ENCODE measurements at places on chromosomes 7 and 10.

- DNase-seq, result no peak
Observed at GRCh38 chr7:87473986-87474385, 1.5 kb downstream of the ABCB4 start.

- no peak for DNase-seq
Observed at GRCh38 chr7:16740996-16741395, 12.6 kb upstream of the TSPAN13 start.

DNA sequence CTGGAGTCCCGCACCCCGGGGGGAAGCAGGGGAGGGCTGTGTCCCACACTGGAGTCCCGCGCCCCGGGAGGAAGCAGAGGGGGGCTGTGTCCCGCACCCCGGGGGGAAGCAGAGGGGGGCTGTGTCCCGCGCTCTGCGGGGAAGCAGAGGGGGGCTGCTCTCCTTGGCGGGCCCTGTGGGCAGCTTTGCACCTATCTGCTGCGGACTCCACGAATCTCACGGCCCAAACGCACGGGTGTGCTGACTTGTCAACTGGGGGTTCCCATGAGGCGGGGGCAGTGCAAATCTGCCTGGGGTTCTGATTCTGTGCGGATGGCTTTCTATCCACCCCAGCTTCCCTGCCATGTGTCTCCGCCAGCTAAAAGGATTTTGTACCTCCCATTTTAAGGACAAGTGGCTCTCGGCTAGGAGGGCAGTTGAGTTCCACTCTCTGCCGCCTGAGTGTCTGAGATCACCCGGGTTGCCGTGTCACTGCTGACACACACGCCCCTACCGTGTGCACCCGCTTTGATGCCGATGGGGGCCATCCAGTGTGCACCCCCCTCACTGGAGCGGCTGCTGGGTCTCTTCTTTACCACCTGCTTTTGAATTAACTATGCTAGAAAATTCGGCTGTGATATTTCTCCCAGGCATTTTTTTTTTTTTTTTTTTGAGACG, 20.5 kb downstream of the GPER1 start:
- no peak for DNase-seq

GRCh38 chr7:149811221-149811620, 27.0 kb upstream of the ZNF862 start:
- no peak for DNase-seq

DNA sequence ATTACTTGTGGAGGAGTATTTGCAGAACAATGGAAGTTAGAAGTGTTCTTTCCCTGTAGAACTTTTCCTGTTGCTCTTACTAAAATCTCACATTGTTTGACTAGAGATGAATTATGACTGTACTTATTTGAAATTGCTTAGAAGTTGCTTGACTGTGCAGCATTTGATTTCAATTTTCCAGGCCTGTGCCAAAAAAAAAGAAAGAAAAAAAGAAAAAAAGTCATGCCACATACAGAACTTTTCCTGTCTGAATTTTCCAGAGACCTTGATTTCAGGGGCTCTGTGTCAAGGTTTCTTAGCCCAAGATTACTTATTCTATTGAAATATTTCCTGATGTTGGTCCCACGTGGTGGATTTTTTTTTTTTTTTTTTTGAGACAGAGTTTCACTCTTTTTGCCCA, 3.5 kb upstream of the FAM171A1 start:
- no peak for DNase-seq

- DNase-seq, result no peak
Observed at GRCh38 chr7:123687161-123687560, 31.5 kb downstream of the LMOD2 start.

- no peak for DNase-seq
Observed at GRCh38 chr10:33352175-33352574, 17.7 kb upstream of the NRP1 start.

Data from activated T-cell treated with anti-CD3 and anti-CD28 coated beads, Interleukin-2, amount 50 U/mL, for 1 hour (primary cell).